ENCODE measurements at places on chromosomes 7 and 10. TPM values are rescaled to one million over a fixed set of nuclear protein-coding genes. Genes with fewer than 3 reads are reported as not detected.

DNA sequence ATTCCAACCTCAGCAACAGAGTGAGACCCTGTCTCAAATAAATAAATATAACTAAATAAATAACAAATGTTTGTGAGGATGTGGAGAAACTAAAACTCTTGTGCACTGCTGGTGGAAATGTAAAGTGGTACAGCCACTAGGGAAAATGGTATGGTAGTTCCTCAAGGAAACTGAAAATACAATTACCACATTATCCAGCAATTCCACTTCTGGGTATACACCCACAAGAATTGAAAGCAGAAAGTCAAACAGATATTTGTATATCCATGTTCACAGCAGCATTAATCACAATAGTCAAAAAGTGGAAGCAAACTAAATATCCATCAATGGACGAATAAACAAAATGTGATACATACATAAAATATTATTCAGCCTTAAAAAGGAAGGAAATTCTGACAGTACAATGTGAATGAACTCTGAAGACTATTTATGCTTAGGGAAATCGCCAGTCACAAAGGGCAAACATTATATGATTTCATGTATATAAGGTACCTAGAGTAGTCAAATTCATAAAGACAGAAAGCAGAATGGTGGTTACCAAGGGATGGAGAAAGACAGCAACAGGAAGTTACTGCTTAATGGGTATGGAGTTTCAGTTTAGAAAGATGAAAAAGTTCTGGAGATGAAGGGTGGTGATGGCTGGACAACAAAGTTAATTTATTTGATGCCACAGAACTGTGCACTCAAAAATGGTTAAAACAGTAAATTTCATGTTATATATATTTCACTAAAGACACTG lies 9.8 kb downstream of the ARHGAP12 start:
- H3K4me3 ChIP-seq = no peak overlapping the region
- H3K36me3 ChIP-seq = no peaks in the 10 kb centered on the region
- no peak for DNase-seq
- H3K27me3 ChIP-seq = no peaks in the 10 kb centered on the region
- H3K27ac ChIP-seq = no peak overlapping the region

- no peak overlapping the region for H3K4me3 ChIP-seq
- H3K27me3 ChIP-seq = no peaks in the 10 kb centered on the region
- no peaks in the 10 kb centered on the region for H3K36me3 ChIP-seq
- H3K27ac ChIP-seq = no peak overlapping the region
- no peak for DNase-seq
Measured at GRCh38 chr10:128414568-128414967, 288.3 kb upstream of the MKI67 start.

DNA sequence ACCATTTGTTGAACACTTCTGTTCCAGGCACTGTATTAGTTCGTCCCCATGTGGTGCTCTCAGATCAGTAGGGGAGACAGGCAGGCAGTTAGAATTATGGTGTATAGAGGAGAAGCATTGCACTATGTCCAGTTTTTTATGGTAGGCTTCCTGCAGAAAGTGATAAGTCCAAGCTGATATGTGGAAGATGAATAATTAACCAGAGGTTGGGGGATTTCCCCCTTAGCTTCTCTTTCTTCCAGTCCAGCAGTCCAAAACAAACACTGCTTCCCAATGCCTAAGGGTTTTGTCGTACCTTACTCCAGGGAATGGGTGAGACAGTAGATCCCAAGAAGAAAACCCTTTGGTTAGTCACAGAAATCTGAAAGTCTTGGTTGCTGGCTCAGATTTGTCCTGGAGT lies 19.2 kb downstream of the HIF1AN start:
- H3K27ac ChIP-seq = no peak overlapping the region
- H3K27me3 ChIP-seq = no peaks in the 10 kb centered on the region
- H3K4me1 ChIP-seq = no peaks in the 10 kb centered on the region
- DNase-seq = no peak
- no peak overlapping the region for H3K4me3 ChIP-seq

DNA sequence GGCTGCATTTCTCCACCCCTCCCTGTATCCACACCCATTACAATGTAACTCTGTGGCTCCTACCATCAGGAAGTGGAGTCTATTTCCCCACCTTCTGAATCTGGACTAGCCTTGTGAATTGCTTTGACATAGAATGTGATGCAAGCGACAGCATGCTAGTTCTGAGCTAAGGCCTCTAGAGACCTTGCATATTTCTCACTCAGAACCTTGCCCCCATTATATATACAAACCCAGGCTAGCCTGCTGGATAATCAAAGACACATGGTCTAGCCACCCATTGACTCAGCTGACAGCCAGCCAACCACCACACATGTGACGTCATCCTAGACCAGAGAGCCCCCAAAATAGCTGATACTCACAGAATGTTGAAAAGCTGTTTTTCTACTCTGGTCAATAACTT lies 77.9 kb downstream of the CCDC71L start:
- H3K27ac ChIP-seq = no peak overlapping the region
- H3K4me3 ChIP-seq = no peak overlapping the region
- no peaks in the 10 kb centered on the region for H3K36me3 ChIP-seq
- H3K27me3 ChIP-seq = no peaks in the 10 kb centered on the region
- DNase-seq = no peak

GRCh38 chr10:209357-209756 lies 74.1 kb downstream of the ZMYND11 start:
- H3K4me3 ChIP-seq = no peak overlapping the region
- H3K4me1 ChIP-seq = no peaks in the 10 kb centered on the region
- no peak for DNase-seq
- H3K36me3 ChIP-seq = peaks cover 16% of the 10 kb centered on the region

- H3K4me3 ChIP-seq = no peak overlapping the region
- no peaks in the 10 kb centered on the region for H3K36me3 ChIP-seq
- H3K27ac ChIP-seq = no peak overlapping the region
- H3K4me1 ChIP-seq = no peaks in the 10 kb centered on the region
Measured at GRCh38 chr10:36383349-36383748, 741.3 kb upstream of the FZD8 start.

- H3K27me3 ChIP-seq = no peaks in the 10 kb centered on the region
- DNase-seq = no peak
- no peaks in the 10 kb centered on the region for H3K4me1 ChIP-seq
- H3K4me3 ChIP-seq = no peak overlapping the region
Measured at GRCh38 chr10:86699541-86699940, 31.2 kb downstream of the LDB3 start.

GRCh38 chr10:77185696-77186095 lies 451.9 kb downstream of the KCNMA1 start:
- no peak overlapping the region for H3K4me3 ChIP-seq
- no peak overlapping the region for H3K27ac ChIP-seq
- H3K36me3 ChIP-seq = no peaks in the 10 kb centered on the region
- no peaks in the 10 kb centered on the region for H3K27me3 ChIP-seq

GRCh38 chr10:576130-576465 lies 113.4 kb downstream of the DIP2C start:
- no peaks in the 10 kb centered on the region for H3K4me1 ChIP-seq
- H3K36me3 ChIP-seq = no peaks in the 10 kb centered on the region
- no peak overlapping the region for H3K27ac ChIP-seq

DNA sequence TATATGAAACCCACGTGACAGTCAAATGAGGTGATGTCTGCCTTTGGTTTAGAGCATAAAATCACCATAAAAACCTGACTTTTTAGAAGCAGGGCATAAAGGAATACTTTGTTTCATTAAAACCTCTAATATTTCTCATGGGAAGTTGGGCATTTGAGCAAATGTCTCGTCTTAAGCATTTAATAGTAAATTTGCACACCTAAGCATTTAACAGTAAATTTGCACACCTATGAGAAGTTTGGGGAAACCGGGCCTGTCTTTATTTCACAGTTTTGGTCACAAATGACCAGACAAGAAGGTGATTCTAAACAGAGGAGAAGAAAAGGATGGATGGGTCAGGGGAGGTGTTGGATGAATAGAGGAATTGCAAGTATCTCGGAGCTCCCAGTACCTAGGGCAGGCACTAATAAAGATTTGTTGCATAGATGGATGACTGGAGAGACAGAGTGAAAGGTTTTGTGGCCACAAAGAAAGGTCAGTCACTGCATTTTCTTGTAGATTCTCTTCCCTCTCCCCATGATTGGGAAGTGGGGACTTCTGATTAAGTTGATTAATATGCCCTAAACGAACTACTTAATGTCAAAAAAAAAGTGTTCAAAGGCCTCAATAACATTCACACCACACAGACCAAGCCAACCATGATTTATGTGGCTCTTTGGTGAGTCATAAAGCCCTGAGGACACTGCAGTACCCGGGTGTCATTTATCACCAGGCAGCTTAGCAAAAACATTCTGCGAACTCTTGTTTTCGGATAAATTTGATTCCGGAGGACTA lies 158.2 kb downstream of the SPAG6 start:
- H3K4me1 ChIP-seq = no peaks in the 10 kb centered on the region
- H3K27me3 ChIP-seq = peaks cover 5% of the 10 kb centered on the region
- no peak overlapping the region for H3K27ac ChIP-seq
- no peak for DNase-seq
- no peaks in the 10 kb centered on the region for H3K36me3 ChIP-seq
- H3K4me3 ChIP-seq = no peak overlapping the region

GRCh38 chr10:30724296-30724695 lies 94.7 kb upstream of the LYZL2 start:
- no peak for DNase-seq
- no peak overlapping the region for H3K27ac ChIP-seq
- no peaks in the 10 kb centered on the region for H3K27me3 ChIP-seq
- no peak overlapping the region for H3K4me3 ChIP-seq
- no peaks in the 10 kb centered on the region for H3K4me1 ChIP-seq

- no peak for DNase-seq
- no peaks in the 10 kb centered on the region for H3K27me3 ChIP-seq
- H3K27ac ChIP-seq = no peak overlapping the region
- H3K4me1 ChIP-seq = no peaks in the 10 kb centered on the region
- H3K4me3 ChIP-seq = no peak overlapping the region
Measured at GRCh38 chr7:6186577-6186976, 85.8 kb downstream of the CYTH3 start.

GRCh38 chr10:62915158-62915557 lies 99.0 kb upstream of the EGR2 start:
- peaks cover 10% of the 10 kb centered on the region for H3K4me1 ChIP-seq
- no peak overlapping the region for H3K4me3 ChIP-seq
- no peaks in the 10 kb centered on the region for H3K36me3 ChIP-seq
- no peak for DNase-seq

- H3K27me3 ChIP-seq = no peaks in the 10 kb centered on the region
- no peak overlapping the region for H3K4me3 ChIP-seq
- peaks cover 29% of the 10 kb centered on the region for H3K4me1 ChIP-seq
- DNase-seq = no peak
- peaks cover 35% of the 10 kb centered on the region for H3K36me3 ChIP-seq
- H3K27ac ChIP-seq = no peak overlapping the region
Measured at GRCh38 chr7:6476596-6477317, 29.0 kb upstream of the DAGLB start.

GRCh38 chr7:150751702-150752101 lies 14.5 kb downstream of the GIMAP5 start:
- H3K36me3 ChIP-seq = no peaks in the 10 kb centered on the region
- H3K27me3 ChIP-seq = no peaks in the 10 kb centered on the region
- no peak overlapping the region for H3K4me3 ChIP-seq
- peaks cover 11% of the 10 kb centered on the region for H3K4me1 ChIP-seq

GRCh38 chr10:49539320-49539885 lies 482 bp upstream of the ERCC6 start:
- DNase-seq = peak; percentile 70
- H3K27me3 ChIP-seq = no peaks in the 10 kb centered on the region
- H3K36me3 ChIP-seq = no peaks in the 10 kb centered on the region

DNA sequence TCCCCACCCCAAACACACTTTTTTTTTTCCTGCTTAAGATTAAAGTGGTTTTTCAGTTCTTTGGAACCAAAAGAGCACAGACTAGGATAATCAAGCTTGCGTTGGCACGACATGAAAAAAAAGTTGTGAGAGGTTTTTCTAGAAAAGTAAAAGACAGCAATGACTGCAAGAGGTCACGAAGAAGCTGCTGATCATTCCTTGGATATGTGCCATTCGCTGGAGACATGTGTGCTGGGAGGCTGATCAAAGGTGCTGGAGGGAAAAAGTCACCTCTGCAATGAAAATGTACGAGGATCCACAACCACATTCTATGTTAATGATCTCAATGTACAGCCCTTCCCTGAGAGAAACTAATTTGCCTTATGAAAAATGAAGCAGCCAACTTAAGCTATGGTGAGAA lies 5.4 kb downstream of the AKR1B1 start:
- H3K27ac ChIP-seq = peak overlapping the region; percentile 58
- H3K27me3 ChIP-seq = no peaks in the 10 kb centered on the region
- H3K36me3 ChIP-seq = peaks cover 32% of the 10 kb centered on the region
- no peak overlapping the region for H3K4me3 ChIP-seq
- H3K4me1 ChIP-seq = peaks cover 34% of the 10 kb centered on the region

DNA sequence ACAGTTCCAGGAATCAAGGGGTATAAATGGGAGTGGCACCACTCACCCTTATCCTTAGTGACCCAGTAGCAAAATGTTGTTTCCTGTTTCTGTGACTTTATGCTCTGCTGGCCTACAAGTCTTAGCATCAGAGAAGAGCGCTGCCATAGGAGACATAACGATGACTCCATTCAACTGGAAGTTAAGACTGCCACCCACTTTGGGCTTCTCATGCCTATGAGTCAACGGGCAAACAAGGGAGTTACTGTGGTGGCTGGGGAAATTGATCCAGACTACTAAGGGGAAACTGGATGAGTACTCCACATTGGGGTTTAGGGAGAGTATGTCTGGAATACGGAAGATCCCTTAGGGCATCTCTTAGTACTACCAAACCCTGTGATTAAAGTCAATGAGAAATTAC lies 40.6 kb upstream of the PIK3CG start:
- H3K4me1 ChIP-seq = no peaks in the 10 kb centered on the region
- no peak overlapping the region for H3K4me3 ChIP-seq
- H3K27me3 ChIP-seq = no peaks in the 10 kb centered on the region

DNA sequence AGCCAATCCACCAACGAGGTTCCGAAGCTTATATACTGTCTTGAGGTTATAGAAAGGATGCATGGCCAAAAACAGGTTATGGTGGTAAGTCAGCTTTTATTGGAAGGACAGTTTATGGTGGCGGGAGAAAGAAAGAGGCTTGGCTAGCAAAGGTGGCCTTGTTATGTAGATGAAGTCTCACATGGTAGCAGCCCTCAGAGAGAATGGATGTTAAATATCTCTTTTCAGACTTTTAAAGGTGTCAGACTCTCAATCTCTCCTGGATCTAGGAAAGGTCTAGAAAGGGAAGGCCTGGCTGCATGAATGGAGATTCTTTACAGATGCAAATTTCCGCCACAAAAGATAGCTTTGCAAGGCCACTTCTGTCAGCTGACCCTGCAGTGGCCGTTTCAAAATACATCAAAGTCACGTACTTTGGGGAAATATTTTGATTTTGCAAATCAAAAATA lies 333.8 kb downstream of the GALNT17 start:
- H3K36me3 ChIP-seq = no peaks in the 10 kb centered on the region
- H3K27me3 ChIP-seq = no peaks in the 10 kb centered on the region
- H3K4me3 ChIP-seq = no peak overlapping the region
- no peaks in the 10 kb centered on the region for H3K4me1 ChIP-seq
- no peak for DNase-seq

- peak overlapping the region; percentile 66 for H3K27ac ChIP-seq
- DNase-seq = peak; percentile 76
Measured at GRCh38 chr10:114045136-114046086, 1.7 kb downstream of the ADRB1 start.

Gene SPDYE6
- not detected for total RNA-seq

Gene TECTB
- total RNA-seq = not detected

Gene RADIL
- 7.3 TPM for total RNA-seq

Gene SSBP1
- total RNA-seq = 64.9 TPM

Gene CALY
- not detected for total RNA-seq

Gene ARHGEF35
- total RNA-seq = 11.5 TPM

Gene PVRIG
- total RNA-seq = 1.4 TPM

Gene HKDC1
- 9.6 TPM for total RNA-seq

Gene PDCD11
- 25.1 TPM for total RNA-seq

Gene DYDC2
- not detected for total RNA-seq

Gene TAS2R41
- total RNA-seq = not detected

Gene BTAF1
- 28.6 TPM for total RNA-seq
